ENCODE measurements at places on chromosomes 2 and 18. TPM values are rescaled to one million over a fixed set of nuclear protein-coding genes. Genes with fewer than 3 reads are reported as not detected.

DNA sequence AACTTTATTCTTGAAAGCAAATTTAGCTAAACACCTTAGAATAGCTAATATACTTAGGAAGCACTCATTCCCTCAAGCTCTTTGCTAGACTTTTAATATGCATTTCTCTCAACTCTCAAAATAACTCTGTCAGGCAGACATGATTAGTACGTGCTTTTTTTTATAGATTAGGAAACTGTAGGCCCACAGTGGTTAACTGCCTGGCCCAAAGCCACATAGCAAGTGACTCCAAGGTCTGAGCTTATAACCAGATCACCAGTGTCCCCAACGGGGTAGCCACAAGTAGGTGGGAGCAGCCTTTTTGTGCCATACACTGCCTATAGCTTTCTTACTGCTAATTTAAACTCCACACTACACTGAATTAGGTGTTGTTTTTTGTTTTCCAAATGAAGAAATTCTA lies 576.8 kb downstream of the METTL4 start:
- DNase-seq, result no peak

- no peak for DNase-seq
These were observed 40.2 kb upstream of the NEB start for GRCh38 chr2:151774506-151774905.

DNA sequence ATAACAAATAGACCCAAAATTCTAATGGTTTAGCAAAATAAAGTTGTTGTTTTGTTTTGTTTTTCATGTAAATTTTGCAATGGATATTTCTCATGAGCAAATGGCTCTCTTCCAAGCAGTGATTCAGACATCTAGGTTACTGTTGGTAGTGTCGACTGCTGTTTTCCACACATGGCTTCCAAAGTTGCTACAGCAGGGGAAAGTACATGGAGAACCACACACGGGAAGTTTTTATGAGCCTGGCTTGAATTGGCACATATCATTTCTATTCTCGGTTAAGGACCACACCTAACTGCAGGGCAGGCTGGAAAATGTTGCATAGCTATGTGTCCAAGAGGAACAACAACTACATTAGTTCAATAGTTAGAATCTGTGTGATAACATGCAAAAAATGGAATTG lies 262.1 kb downstream of the GALNT13 start:
- no peak for DNase-seq

DNA sequence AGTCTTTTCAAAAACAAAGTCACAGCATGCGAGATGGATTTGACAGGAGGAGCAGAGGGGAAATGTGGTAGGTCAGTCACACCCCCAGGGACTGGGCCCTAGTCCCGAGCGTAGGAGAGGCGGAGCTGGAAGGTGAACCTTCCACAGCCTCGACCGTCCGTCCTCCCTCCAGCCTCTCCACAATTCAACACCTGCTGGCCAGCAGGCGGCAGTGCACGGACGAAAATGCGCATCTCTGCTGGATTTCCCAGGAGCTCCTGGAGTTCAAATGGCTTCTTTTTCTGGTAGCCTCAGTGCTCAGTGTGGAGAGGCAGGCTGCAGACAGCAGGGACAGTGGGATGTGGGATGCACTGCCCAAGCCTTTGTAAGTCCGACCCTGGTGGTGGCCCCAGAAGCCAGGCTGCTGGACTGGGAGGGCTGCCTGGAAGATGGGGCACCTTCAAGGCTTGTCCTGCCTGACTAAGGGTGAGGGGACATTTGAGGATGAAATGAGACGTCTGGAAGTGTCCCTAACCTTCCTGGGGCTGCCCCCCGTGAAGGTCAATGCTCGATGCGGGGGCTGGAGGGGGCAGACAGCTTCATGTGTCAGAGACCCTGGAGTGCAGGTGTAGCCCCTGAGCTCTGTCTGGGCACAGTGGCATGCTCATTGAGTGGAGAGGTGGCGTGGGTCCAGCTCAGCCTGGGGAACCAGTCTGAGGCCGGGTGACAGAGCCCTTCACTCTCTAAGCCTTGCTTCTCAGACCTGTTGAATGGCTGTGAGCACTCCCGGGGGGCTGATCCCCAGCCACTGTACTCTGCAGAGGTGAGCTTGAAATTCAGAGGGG lies 189.5 kb downstream of the TFCP2L1 start:
- DNase-seq, result peak; percentile 73

DNA sequence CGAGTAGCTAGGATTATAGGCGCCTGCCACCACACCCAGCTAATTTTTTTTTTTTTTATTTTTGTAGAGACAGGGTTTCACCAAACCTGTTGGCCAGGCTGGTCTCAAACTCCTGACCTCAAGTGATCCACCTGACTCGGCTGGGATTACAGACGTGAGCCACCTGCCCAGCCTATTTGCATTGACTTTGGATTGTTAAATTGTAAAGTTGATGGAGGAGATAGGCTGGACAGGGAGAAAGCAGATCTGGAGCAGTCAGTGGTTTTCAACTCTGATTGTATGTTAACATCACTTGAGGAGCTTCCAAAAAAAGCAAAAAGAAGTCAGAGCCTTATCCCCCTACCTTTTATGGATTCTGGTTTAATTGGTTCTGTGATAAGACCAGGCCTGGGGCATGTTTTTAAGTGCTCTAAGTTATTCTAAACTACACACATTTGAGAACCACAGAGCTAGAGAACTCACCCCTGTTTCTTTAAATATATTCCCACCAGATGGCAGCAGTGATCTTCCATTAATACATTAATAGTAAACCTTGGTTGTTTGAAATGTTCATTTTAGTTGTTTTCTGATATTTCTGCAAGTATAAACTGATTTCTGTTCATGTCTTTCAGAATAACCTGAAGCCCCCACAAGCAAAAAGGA lies 7.5 kb downstream of the C2orf49 start:
- no peak for DNase-seq

GRCh38 chr2:21078296-21078695 lies 34.4 kb upstream of the APOB start:
- no peak for DNase-seq

DNA sequence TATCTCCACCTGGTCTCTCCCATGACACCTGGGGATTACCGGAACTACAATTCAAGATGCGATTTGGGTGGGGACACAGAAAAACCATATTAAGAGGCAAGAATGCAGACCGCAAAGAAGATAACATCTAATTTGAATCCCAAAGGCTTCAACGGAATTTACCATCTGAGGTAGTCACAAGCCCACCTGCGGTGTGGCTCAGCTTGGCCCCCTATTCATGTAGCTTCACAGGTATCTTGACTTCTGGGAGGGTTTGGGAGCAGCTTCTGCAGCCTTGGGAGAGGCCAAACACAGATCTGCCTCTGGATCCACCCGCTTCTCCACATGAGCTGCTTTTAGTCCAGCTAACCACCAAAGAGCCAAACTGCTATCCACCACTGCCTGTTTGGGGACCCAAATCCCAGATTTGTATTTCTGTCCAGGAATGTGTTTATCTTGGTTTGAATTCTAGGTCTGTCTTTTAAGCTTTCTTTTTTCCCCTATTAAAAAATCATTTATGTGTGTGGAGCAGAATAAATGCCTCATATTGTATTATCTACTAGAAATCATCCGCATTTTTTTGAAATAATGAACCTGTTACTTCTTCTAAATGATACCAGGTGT lies 247.6 kb downstream of the DLGAP1 start:
- no peak for DNase-seq

GRCh38 chr2:205073433-205074020 lies 528.3 kb downstream of the PARD3B start:
- no peak for DNase-seq

DNA sequence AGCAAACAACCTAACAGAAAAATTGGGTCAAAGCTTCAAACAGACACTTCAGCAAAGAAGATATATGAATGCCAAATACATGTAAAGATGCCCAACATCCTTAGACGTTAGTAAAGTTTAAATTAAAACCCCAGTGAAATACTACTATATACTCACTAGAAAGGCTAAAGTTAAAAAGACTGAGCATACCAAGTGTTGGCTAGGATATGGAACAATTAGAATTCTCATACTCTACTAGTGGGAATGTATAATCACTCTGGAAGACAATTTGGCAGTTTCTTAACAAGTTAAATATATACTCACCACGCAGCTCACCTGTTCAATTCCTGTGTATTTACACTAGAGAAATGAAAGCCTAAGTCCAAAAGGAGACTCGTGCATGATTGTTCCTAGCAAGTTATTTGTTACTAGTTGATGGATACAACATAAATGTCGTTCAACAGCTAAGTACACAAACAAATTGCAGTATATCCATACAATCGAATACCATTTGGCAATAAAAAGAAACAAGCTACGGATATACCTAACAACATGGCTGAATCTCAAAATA lies 183.7 kb upstream of the ZFP36L2 start:
- no peak for DNase-seq

GRCh38 chr2:77147153-77147552 lies 375.0 kb downstream of the LRRTM4 start:
- no peak for DNase-seq

LIMS4 gene
- 0.74 TPM for total RNA-seq

CNDP1 gene
- total RNA-seq, result not detected
